ENCODE measurements at places on chromosomes 4 and X. TPM values are rescaled to one million over a fixed set of nuclear protein-coding genes. Genes with fewer than 3 reads are reported as not detected.
A peak's percentile ranks its signal among the peaks of the same experiment; 100 is the strongest.

GRCh38 chrX:63889001-63889400, 104.0 kb upstream of the ARHGEF9 start:
- no peaks in the 10 kb centered on the region for H3K36me3 ChIP-seq
- H3K27me3 ChIP-seq, result no peaks in the 10 kb centered on the region
- no peak overlapping the region for H3K27ac ChIP-seq
- H3K4me3 ChIP-seq, result no peak overlapping the region

The SSX1 gene
- not detected for total RNA-seq

DNA sequence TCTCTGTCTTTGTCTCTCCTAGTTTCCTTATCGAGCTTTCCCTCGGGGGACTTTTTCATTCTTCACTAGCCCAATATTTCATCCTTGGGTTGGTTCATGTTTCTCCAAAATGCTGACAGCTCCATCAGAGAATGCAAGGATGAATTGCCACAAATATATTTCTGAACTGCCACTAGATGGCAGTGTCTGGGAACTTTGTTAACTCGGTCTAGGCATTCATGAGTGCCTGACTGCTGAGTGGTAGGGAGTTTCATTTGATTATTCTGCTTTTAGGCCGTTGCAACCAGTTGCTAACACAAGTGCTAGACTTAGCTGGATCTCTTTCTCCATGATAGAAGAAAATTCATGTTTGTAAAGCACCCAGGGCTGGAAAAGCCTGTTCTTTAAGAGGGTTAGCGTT, 73.5 kb upstream of the RAP2C start:
- no peak overlapping the region for H3K4me3 ChIP-seq
- DNase-seq, result peak; percentile 67
- peaks cover under 1% of the 10 kb centered on the region for H3K27me3 ChIP-seq

The SLITRK2 gene
- total RNA-seq, result not detected

The VCX gene
- total RNA-seq, result not detected

DNA sequence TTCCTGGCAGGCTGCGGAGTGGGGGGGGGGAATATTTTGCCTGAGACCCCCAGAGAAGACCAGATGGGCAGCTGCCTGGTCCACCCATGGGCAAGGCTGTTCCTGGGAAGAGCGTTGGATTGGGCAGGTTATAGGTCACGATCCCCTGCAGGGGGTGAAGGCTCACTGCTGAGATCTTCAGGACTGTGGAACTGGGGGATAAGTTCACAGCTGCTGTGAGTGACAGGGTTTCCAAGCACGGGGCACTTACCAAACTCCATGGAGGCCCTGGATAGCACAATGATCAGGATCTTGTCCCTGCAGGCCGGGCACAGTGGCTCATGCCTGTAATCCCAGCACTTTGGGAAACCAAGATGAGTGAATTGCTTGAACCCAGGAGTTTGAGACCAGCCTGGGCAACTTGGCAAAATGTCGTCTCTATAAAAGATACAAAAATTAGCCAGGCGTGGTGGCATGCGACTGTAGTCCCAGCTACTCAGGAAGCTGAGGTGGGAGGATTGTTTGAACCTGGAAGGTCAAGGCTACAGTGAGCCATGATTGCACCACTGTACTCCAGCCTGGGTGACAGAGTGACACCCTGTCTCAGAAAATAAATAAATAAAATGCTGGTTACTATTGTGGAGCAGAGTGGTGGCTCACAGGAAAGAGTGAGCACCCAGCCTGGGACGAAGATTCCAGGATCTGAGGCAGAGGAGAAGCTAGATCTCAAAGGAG, 68.0 kb upstream of the HELT start:
- no peak overlapping the region for H3K4me3 ChIP-seq
- no peaks in the 10 kb centered on the region for H3K4me1 ChIP-seq
- H3K27me3 ChIP-seq, result peaks cover 33% of the 10 kb centered on the region
- H3K27ac ChIP-seq, result no peak overlapping the region

DNA sequence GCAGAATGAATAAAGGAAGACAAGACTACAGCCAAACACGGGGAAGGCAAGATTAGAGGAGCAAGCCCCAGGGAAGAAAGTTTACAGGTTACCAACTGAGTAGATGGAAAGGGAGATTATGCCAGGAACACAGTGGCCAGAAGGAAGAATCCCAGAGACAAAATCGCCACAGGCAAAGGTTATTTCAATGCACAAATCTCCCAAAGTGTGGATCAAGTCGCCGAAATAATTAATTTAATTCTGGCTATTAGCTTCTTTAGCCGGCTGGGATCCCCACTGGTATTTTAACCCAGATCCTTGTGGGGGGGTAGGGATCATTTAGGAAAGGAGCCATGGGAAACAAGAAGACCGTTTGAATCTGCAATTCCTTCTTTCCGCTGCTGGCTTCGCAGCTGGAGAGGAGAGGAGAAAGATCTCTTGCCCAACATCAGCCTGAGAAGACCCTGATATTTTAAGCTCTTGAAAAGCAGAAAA, 171.0 kb downstream of the DHX15 start:
- H3K27me3 ChIP-seq, result peaks cover 7% of the 10 kb centered on the region
- no peaks in the 10 kb centered on the region for H3K36me3 ChIP-seq
- H3K27ac ChIP-seq, result no peak overlapping the region
- no peak for DNase-seq
- no peaks in the 10 kb centered on the region for H3K4me1 ChIP-seq
- no peak overlapping the region for H3K4me3 ChIP-seq

GRCh38 chr4:21450331-21450730, 498.2 kb downstream of the KCNIP4 start:
- no peaks in the 10 kb centered on the region for H3K36me3 ChIP-seq
- H3K4me3 ChIP-seq, result no peak overlapping the region
- H3K4me1 ChIP-seq, result no peaks in the 10 kb centered on the region
- no peak overlapping the region for H3K27ac ChIP-seq
- no peak for DNase-seq

DNA sequence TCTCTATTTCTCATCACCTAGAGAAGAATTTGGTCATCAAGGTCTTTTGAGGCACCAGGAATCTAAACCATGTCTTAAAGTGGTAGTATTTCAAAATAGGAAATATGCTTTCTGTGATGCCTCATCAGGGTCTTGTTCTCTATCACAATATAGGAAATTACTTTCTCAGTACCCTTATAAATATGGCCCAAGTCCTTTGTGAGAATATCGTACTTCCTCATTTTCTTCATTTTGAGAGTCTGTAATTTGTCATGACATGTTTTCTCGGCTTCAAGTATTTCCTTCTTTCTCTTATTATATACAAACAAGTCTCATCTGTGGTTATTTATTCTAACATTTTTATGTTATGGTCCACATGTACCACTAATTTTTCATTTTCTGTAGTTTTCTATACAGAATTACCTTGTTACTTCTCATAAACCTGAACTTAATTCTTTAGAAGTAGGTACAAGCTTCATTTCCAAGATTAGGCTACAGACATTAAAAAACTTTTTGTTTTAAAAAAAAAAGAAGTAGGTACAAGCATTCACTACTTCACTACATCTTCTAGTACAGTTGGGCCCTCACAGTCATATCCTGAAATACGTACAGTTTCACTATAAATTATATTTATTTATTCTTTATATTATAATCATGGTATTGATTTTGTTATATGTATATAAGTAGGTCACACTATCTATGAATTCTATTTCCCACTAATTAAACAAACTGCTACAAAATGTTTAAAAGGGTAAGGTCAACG, 54.4 kb downstream of the KLHL13 start:
- H3K4me1 ChIP-seq, result no peaks in the 10 kb centered on the region
- no peak overlapping the region for H3K27ac ChIP-seq
- H3K4me3 ChIP-seq, result no peak overlapping the region
- H3K36me3 ChIP-seq, result no peaks in the 10 kb centered on the region

GRCh38 chrX:50430917-50431575, 39.6 kb downstream of the DGKK start:
- no peak for DNase-seq
- H3K27ac ChIP-seq, result no peak overlapping the region
- H3K4me1 ChIP-seq, result no peaks in the 10 kb centered on the region
- no peak overlapping the region for H3K4me3 ChIP-seq
- H3K27me3 ChIP-seq, result no peaks in the 10 kb centered on the region

DNA sequence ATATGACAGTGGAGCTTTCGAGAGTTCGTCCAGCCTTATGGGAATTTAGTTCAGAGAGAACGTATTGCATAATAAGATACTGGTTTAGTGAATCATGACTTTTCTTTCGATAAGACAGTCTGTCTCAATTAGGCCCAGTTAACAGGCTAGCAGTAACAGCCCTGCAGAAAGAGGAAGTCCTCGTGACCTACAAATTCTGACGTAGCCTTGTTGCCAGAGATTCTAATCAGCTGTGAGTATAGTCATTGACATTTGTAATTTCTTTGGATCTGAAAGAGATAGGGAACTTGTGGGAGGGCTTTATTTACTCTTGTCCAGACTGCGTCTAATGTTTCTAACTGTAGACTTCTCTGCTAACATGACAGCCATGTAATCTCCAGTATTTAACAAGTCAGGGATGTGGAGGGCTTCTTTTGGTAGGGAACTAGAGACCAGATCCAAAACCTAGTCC, 15.8 kb downstream of the ART3 start:
- H3K27me3 ChIP-seq, result peaks cover 3% of the 10 kb centered on the region
- no peak overlapping the region for H3K4me3 ChIP-seq
- no peaks in the 10 kb centered on the region for H3K36me3 ChIP-seq
- DNase-seq, result no peak

- no peak overlapping the region for H3K4me3 ChIP-seq
- H3K27me3 ChIP-seq, result no peaks in the 10 kb centered on the region
- no peak for DNase-seq
- peaks cover 30% of the 10 kb centered on the region for H3K36me3 ChIP-seq
- H3K4me1 ChIP-seq, result peaks cover 3% of the 10 kb centered on the region
These were observed 6.6 kb downstream of the HELQ start for GRCh38 chr4:83449009-83449408.

- H3K4me3 ChIP-seq, result no peak overlapping the region
- H3K27ac ChIP-seq, result no peak overlapping the region
- H3K4me1 ChIP-seq, result peaks cover 3% of the 10 kb centered on the region
- DNase-seq, result no peak
- no peaks in the 10 kb centered on the region for H3K27me3 ChIP-seq
- no peaks in the 10 kb centered on the region for H3K36me3 ChIP-seq
These were observed 90.2 kb upstream of the UNC5C start for GRCh38 chr4:95638920-95639501.

The GSTCD gene
- total RNA-seq, result 17.5 TPM

DNA sequence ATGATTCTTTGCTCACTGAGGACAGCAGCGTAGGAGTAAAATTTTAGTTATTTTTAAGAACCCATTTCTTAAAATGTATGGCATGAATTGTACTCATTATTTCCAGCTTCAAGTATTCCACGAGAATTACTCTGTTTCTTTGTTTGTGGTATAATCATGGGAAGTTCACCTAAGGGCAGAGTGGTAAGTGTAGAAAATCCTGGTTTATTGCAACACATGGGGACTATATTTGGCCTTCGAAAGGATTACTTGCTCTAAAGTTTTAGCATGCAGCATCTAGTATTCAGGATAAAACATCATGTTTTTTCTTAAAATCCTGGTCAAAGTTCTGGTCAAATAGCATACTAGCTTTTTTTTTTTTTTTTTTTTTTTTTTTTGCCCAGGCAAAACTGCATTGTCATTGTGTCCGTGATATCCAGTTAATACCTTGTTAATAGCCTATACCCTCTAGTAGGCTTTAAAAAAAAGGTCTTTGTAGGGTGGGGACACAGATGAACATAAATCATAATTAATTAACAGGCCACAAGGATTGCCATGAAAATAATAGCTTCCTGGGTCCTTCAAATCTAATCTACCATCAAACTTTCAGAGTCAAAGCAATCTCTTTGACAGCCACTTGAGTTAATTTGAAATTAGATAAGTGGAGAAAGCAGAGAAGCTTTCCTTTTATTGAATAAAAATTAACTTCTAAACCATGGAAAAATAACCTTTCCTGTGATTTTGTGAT, 44.6 kb upstream of the VEGFC start:
- H3K27me3 ChIP-seq, result no peaks in the 10 kb centered on the region
- DNase-seq, result no peak
- no peaks in the 10 kb centered on the region for H3K36me3 ChIP-seq
- no peaks in the 10 kb centered on the region for H3K4me1 ChIP-seq
- H3K4me3 ChIP-seq, result no peak overlapping the region
- H3K27ac ChIP-seq, result no peak overlapping the region

- H3K27me3 ChIP-seq, result no peaks in the 10 kb centered on the region
- peaks cover 12% of the 10 kb centered on the region for H3K36me3 ChIP-seq
- peak overlapping the region; percentile 94 for H3K4me3 ChIP-seq
These were observed 2.4 kb downstream of the RAB33A start for GRCh38 chrX:130174045-130174704.

- no peak overlapping the region for H3K27ac ChIP-seq
- H3K4me3 ChIP-seq, result no peak overlapping the region
- peaks cover 2% of the 10 kb centered on the region for H3K4me1 ChIP-seq
- DNase-seq, result peak; percentile 82
These were observed 17.8 kb upstream of the ZNF827 start for GRCh38 chr4:145956288-145956890.

The DLG3 gene
- total RNA-seq, result 41.1 TPM

- H3K4me3 ChIP-seq, result no peak overlapping the region
- H3K27me3 ChIP-seq, result no peaks in the 10 kb centered on the region
- no peak overlapping the region for H3K27ac ChIP-seq
- peaks cover 41% of the 10 kb centered on the region for H3K36me3 ChIP-seq
- H3K4me1 ChIP-seq, result no peaks in the 10 kb centered on the region
These were observed 77.5 kb downstream of the DHRSX start for GRCh38 chrX:2423282-2423681.

DNA sequence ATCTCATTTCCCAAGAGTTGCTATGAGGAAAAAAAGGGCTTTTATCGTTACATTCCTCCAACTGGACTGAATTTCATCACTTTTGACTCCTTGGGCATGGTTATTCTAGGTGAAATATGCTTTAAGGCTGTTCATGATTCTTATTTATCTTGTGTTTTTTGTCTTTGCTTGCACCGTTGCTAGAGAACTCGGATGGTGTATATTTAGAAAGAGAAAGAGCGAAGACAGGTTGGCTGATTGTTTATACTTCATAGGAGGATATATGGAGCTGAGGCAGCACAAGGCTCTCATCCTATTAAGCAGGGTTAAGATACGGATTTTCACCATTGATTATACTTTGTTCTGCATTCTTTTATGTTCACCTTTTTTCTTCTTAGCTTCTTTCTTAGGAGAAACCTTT, 94.9 kb upstream of the GEMIN8 start:
- no peak for DNase-seq
- no peaks in the 10 kb centered on the region for H3K4me1 ChIP-seq
- H3K36me3 ChIP-seq, result no peaks in the 10 kb centered on the region

- no peak for DNase-seq
- no peak overlapping the region for H3K27ac ChIP-seq
- no peak overlapping the region for H3K4me3 ChIP-seq
These were observed 766 bp downstream of the TEX13A start for GRCh38 chrX:105219454-105220401.

The UGT2B15 gene
- total RNA-seq, result not detected
